ENCODE measurements at places on chromosomes 2 and 18.
A peak's percentile ranks its signal among the peaks of the same experiment; 100 is the strongest.

DNA sequence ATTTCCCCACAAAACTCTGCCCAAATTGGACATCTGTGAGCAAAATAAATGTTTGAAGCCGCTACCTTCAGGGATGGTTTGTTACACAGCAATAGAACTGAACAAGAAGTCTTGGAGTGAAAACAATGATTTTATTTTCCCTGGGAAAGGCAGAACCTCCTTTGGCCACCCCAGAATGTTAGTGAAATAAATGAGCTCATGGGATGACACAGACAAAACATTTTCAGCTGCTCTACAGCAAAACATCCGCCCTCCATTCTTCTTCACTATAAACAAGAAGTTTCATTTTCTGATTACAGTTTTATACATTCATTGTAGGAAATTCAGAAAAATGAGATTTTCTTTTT lies 4.3 kb upstream of the EFHD1 start:
- DNase-seq: no peak

DNA sequence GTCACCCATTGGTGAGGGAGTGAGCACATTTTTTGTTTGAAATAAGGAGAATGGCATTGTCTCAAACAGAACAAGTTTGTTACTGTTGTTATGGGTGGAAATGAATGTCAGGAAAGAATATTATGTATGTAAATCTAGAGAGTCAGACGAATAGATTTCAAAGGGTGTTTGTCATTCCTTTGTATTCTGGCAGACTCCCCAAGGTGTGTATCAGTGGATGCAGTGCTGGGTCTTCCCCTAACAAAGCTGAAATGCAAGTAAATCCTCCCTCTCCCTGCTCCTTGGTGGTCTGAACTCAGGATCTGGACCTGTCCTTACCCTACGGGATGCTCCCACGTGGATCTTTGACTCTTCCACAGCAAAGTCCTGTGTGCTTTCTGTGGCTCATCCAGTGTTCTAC lies 139.5 kb upstream of the ZNF516 start:
- no peak for DNase-seq

GRCh38 chr2:108607706-108608301 lies 73.5 kb downstream of the LIMS1 start:
- DNase-seq: peak; percentile 54

- peak; percentile 81 for DNase-seq
These were observed 40.2 kb upstream of the GMCL1 start for GRCh38 chr2:69789175-69789721.

DNA sequence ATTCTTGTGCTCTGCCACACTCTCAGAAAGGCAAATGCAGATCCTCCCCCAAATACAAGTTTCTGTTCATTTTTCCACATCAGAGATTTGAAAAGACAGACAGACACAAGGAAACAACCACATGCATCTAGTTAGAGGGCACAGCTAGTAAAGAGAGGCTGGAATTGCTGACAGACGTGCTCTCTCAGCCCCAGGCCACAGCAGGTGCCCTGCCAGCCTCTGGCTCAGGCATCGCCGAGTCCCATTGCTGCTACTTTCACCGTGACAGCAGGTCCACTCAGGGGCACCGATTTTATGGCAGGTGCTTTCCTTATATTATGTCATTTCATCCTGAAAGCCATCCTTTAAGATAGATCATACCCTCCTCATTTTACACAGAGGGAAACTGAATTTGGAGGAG lies 507.5 kb downstream of the EIPR1 start:
- DNase-seq: no peak

DNA sequence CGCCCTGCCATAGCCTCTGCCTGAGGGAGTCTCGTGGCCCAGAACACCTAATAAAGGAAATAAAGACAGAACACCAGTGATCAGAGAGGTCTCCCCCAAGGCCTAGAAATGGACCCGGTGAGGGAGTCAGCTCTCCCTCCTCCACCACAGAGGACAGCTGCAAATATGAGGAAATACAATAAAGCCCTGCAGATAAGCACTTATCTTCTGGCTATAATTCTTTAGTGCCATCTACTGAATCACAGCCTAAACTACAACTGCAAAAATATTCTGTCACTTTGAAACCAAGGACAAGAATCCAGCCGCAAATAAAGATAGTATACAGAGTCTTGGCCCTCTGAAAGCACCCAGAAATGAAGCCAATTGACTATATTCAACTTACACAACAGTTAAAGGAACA lies 42.4 kb upstream of the TACR1 start:
- no peak for DNase-seq

- DNase-seq: no peak
These were observed 24.7 kb downstream of the TLK1 start for GRCh38 chr2:171136024-171136423.

GRCh38 chr18:58177896-58178470 lies 134.0 kb downstream of the NEDD4L start:
- no peak for DNase-seq

DNA sequence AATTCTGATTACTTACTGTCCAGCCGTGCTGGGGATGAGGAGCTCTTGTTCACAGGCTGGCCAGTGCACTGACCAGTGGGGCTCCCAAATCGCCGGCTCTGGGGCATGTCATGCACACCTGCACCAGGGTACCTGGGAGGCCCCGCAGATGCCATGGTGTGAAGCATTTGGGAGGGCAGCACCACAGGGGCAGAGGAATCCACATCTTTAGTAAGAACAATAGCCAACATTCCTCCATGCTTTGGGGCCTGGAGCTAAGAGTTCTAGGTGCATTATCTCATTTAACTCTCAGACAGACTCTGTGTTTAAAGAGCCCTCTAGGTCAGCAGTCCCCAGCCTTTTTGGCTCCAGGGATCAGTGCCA lies 104.2 kb downstream of the ACKR3 start:
- no peak for DNase-seq

DNA sequence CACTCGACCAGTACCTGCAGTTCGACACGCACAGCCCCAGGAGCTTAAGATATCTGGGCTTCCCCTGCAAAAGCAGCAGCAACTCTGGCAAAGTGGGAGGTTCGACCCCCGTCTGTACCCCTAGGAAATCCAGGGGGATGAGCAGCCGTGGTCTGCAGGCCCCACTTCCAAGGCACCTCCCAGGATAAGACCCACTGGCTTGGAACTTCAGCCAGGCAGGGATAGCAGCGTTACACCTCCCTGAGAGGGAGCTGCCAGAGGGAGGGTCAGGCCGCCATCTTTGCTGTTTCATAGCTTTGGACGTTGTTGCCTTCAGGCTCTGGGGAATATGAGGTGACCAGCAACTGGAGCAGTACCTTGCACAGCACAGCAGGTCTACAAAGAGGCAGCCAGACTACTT lies 351.1 kb downstream of the SOX11 start:
- no peak for DNase-seq

GRCh38 chr18:45111502-45111848 lies 430.8 kb downstream of the SETBP1 start:
- DNase-seq: no peak

- no peak for DNase-seq
These were observed 27.6 kb downstream of the THADA start for GRCh38 chr2:43568228-43568627.

DNA sequence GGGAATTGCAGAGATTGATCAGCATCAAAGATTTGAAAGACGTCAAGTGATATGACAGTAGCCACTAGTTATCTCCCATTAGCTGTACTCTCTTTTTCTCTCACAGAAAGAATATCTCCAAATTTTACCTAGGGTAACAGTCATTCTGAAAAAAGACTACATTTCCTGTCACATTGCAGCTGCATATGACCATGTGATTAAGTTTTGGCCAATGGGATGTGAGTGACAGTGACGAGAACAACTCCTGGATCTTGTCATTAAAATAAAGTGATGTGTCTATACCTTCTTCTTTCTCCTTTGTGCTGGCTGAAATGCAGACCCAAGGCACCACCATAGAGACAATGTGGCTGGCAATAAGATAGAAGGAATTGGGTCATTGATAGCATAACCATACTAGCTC lies 10.5 kb upstream of the NEUROD1 start:
- DNase-seq: no peak

DNA sequence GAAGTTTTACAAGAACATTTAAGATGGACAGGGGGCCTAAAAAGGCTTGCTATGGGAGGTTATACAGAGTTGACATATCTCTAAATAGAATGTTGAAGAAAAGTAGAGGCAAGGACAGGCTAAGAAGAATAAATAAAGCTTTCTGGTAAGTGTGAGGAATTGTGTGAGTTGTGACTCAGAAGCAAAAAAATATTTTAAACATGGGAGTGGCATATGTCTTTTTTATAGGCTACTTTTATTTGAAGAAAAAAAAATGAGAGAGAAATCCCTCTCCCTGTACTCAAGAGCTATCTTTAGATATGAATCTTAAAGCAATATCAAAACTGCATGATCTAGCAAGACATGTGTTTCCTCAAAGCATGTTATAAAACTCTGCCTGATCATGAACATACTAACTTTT lies 41.1 kb downstream of the RAB3GAP1 start:
- DNase-seq: no peak

DNA sequence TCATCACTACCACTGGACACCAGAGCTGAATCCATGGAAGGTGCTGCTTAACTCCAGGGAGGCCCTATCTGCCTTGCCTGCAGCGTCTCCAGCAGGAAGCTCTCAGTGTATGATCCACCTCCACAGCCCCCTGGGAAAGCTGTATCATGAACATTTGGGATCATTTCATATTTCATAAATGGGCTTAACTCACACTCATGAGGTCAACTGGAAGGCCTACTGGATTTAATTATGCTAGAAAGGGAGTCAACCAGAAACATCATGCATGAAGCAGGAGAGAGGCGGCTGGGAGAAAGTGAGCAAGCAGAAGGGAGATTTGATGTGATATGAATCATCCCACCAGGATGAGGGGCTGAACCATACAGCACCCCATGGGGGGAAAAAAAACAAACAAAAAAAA lies 537.7 kb downstream of the TNS1 start:
- no peak for DNase-seq

GRCh38 chr2:95377216-95378123 lies 25.0 kb upstream of the FAHD2A start:
- no peak for DNase-seq
